ENCODE measurements at places on chromosomes 4 and X.

DNA sequence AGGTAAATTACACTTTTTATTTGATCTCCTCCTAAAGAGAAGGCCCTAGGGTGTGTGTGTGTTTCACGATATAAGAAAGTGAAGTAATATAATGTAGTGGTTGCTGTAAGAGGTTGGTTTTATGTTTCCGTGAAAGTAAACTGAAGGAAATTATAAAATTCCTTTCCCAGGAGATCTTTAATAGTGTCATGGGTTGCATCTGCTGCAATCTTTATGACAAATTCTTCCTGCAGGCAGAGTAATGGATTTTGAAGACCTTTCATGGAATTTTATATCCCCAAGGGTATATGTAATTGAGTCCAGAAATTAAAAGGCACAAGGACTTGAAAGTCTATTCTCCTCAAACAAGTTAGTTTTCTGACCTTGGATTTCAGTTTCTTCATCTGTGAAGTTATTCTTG is 538.6 kb downstream of the ANKRD50 start:
- DNase-seq, result no peak

- no peak for DNase-seq
Observed at GRCh38 chr4:15340332-15340731, 87.5 kb upstream of the C1QTNF7 start.

- DNase-seq, result no peak
Observed at GRCh38 chr4:165810726-165811125, 62.3 kb upstream of the TLL1 start.

- no peak for DNase-seq
Observed at GRCh38 chr4:125707397-125707796, 392.6 kb downstream of the FAT4 start.

DNA sequence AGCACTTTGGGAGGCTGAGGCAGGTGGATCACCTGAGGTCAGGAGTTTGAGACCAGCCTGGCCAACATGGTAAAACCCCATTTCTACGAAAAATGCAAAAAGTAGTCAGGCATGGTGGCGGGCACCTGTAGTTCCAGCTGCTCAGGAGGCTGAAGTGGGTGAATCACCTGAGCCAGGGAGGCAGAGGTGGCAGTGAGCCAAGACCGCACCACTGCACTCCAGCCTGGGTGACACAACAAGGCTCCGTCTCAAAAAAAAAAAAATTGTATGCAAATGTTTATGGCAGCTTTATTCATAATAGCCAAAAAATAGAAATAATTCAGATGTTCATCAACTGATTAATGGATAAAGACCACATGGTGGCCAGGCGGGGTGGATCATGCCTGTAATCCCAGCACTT is 9.8 kb upstream of the NOCT start:
- no peak for DNase-seq

All from eye (tissue), 1 donor.